AG04449 (cell line): ENCODE measurements at places on chromosomes 3 and 15.
A peak's percentile ranks its signal among the peaks of the same experiment; 100 is the strongest.

DNA sequence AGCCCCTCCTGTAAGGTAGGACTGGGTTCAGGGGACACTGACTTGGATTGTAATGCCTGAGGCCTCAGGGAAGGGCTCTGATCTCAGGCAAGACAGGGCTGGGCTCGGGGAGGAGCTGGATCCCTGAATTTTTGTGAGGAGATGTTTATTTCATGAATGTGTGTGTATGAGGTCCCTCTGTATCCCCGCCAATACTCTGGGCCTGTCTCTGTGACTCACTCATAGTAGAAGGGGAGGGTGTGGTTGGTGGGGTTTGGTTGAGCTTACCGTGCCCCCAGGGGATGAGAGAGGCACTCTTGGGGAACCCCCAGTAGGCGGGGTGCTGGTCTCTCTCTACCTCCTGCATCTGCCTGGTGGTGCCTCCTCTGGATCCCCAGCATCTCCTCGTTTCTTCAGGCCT, 28.1 kb downstream of the RPSA start:
- no peak for DNase-seq

DNA sequence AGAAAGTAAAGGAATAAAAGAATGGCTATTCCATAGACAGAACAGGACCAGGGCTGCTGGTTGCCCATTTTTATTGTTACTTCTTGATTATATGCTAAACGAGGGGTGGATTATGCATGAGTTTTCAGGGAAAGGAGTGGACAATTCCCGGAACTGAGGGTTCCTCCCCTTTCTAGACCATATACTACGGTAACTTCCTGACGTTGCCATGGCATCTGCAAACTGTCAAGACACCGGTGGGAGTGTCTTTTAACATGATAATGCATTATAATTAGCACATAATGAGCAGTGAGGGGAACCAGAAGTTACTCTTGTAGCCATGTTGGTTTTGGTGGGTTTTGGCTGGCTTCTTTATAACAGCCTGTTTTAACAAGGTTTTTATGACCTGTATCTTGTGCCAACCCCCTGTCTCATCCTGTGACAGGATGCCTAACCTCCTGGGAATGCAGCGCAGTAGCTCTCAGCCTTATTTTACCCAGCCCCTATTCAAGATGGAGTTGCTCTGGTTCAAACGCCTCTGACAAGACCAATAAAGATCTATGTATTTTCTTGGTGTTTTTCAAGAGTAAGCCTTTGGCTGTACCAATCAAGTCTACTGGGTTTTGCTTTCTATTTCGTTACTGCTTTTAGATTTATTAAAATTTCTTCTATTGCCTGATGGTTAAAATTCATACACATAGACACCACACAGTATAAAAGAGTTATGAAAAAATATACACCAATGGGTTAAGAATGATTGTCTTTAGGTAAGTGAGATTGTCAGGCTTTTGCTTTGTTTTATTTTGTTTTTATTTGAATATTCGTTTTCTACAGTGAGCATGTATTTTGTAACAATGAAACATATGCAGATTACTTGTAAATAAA, 37.4 kb upstream of the CTDSPL start:
- DNase-seq = no peak

GRCh38 chr3:170128259-170128976, 53.1 kb downstream of the PHC3 start:
- no peak for DNase-seq

GRCh38 chr3:117665296-117665695, 955.7 kb downstream of the TUSC7 start:
- DNase-seq = no peak

DNA sequence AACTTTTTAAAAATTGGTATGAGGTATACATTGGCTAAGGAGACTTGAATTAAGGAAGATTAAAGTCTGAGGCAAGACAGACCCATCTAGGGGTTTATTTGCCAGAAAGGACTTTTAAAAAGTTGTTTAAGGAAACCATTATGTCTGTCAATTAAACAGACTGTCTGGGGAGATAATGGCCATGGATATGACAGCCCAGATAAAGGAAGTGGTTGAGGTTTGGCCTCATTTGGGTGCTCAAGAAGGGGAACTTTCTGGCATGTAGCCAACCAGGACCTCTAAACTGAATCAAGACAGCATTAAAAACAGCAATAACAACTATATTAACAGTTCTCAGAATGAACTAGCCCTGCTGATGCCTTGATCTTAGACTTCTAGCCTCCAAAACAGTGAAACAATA, 9.9 kb upstream of the CD200R1L start:
- no peak for DNase-seq

DNA sequence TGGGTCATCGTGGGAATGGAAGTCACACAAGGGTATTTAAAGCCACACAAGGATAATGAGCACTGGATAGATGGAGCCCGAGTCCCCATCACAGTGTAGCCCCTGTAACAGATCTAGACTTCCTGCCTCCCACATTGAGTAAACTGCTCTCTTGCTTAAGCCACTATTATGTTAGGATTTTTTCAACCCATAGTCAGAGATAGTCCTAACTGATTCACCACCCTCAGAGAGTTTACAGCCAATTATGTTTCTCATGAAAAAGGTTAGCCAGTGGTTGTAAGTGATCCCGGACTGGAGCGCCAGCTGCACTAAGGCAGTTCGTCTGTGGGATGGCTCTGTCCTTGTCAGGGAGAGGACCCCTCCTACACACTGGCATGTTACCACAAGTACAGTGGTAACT, 77.0 kb downstream of the KLF13 start:
- DNase-seq = no peak

- no peak for DNase-seq
Observed at GRCh38 chr3:102085431-102086176, 236.3 kb downstream of the NFKBIZ start.

GRCh38 chr15:68341760-68342725, 64.5 kb downstream of the FEM1B start:
- DNase-seq = no peak

GRCh38 chr3:29335438-29335837, 54.6 kb downstream of the RBMS3 start:
- DNase-seq = peak; percentile 98
